ENCODE measurements at places on chromosomes 16 and 17.

DNA sequence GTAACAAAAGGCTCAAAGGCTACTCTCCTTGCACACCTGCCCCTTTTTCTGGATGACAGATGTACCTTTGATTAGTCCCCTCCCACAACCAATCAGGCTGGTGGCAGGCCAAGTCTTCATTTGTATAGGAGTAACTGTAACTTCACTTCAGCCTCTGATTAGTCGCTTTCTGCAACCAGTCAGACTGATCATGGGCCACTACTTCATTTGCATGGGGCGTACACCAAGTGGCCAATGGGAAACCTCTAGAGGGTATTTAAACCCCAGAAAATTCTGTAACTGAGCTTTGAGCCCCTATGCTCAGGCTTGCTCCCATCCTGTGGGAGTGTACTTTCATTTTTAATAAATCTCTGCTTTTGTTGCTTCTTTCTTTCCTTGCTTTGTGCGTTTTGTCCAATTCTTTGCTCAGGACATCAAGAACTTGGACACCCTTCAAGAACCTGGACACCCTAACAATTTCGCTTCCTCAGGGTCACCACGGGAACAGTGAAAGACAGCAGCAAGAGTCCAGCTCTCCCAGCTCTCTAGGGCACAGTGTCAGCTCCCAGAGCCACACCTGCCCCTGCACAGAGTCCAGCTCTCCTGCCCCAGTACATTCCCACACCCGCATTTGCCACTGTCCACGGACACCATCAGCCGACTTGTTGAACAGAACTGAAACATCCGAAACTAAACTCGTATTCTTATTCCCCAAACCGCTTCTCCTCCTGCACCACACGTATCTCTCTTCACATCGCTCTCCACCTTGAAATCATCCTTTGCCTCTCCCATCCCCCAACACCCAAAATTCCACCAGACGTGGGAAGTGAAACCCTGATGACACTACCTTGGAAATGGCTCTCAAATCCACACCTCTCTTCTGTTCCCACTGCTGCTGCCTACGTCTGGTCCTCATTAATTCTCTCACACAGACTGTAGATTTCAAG lies 53.4 kb downstream of the ABCC12 start:
- no peak for DNase-seq

GRCh38 chr17:82737967-82738877 lies 2.8 kb downstream of the FN3K start:
- DNase-seq, result no peak

- DNase-seq, result no peak
Measured at GRCh38 chr17:58960068-58960467, 146.6 kb downstream of the TRIM37 start.

DNA sequence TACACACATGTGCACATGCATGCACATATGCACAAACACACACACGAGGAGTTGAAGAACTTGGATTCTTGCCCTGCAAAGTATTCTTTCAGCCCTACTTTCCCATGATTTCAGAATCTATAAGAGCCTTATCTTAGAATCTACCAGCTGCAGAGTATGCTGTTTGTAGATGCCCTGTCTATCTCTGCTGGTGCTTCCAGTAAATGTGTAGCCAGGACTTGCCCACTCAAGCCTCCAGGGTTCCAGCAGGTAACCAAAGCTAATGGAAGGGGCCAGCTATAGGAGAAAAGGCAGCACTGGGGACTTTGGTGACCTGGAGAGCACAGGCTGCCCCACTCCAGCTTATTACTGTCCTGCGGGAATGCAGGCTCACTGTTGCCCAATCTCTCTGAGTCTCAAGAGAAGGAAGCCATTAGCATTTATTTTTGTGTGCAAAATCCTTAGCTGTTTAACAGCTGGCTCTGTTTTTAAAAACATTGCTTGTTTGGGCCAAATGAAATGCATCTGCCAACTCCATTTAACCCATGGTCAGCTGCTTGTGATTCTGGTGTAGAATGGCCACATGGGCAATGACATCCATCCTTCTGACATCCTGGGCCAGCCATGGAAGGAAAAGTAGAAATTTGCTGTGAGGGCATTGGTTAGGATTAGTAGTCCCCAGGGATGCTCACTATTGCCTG lies 28.6 kb upstream of the XYLT1 start:
- no peak for DNase-seq

- DNase-seq, result no peak
Measured at GRCh38 chr17:61337290-61337689, 62.4 kb upstream of the TBX2 start.

GRCh38 chr17:74454197-74455024 lies 12.0 kb upstream of the CD300A start:
- no peak for DNase-seq

GRCh38 chr16:79794941-79795340 lies 194.4 kb upstream of the MAF start:
- no peak for DNase-seq

- DNase-seq, result no peak
Measured at GRCh38 chr16:49540836-49541235, 167.2 kb downstream of the C16orf78 start.

DNA sequence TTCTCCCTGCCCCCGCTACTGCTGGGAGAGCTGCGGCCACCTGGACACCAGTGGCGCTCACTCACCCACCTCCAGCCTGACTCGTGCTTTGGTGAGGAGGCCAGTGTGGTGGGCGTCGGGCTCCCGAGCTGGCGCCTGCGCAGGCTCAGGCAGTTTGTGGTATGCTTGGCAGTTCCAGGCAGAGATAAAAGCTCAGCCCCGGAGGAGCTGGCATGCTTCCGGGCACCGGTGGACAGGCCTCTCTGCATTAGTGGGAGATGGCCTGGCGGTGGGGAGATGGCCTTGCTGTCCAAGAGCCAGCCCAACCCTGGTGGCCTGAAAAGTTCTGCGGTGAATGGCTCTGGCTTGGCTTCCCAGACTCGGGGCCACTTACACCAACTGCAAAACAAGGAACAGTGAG lies 4.1 kb downstream of the ADGRG1 start:
- DNase-seq, result no peak
